ENCODE measurements at places on chromosomes 12 and 14.

GRCh38 chr14:91021115-91021514, 39.3 kb downstream of the RPS6KA5 start:
- DNase-seq: no peak

- peak; percentile 27 for DNase-seq
These were observed 89.2 kb downstream of the FOXN3 start for GRCh38 chr14:89327771-89328212.

DNA sequence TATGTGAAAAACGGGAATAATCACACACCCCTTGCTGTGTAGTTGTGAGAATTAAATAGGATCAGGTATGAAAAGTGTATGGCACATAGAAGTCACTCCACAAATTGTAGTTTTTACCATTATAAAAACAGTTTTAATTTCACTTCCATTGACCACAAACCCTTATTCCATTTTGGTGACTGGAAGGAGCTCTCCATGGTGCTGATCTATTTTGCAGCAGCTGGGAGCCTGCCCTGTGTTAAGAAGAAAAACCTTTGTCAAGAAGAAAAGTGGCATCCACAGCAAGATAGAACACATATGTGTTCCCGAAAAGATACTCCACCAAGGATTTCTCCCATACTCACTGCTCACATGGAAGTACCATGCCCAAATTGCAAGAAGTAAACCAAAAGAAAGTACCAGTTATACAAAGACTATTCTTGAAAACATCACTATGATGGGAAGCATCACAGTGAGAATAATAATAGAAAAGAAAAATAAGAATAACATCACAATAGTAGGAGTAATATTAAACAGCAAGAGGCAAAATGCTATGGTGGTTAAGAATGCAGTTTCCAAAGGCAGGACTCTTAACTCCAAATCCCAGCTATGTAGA, 58.7 kb downstream of the TUNAR start:
- DNase-seq: peak; percentile 46

DNA sequence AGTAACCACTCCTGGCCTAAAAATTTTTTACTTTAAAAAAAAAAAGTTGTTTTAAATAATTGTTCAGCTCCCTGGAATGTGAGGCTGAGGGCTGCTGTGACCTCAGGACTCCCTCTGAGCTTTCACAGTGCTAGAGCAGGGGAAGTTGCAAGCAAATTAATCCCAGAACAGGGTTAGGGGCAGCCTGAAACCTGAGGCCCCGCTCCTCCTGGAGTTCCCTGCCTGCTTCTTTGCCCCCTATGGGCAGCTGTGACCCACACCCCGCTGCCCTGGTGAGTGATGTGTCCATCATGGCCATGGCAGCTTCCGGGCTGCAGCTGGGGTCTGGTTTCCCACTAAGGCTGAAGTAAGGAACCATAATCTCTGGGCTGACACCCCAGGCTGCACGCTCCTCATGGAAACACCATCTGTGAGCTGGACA, 9.5 kb downstream of the RITA1 start:
- peak; percentile 66 for DNase-seq

GRCh38 chr14:96852823-96853422, 55.7 kb downstream of the VRK1 start:
- DNase-seq: peak; percentile 78

Data from fibroblast of the aortic adventitia (primary cell).